ENCODE measurements at places on chromosomes 11 and 22.

DNA sequence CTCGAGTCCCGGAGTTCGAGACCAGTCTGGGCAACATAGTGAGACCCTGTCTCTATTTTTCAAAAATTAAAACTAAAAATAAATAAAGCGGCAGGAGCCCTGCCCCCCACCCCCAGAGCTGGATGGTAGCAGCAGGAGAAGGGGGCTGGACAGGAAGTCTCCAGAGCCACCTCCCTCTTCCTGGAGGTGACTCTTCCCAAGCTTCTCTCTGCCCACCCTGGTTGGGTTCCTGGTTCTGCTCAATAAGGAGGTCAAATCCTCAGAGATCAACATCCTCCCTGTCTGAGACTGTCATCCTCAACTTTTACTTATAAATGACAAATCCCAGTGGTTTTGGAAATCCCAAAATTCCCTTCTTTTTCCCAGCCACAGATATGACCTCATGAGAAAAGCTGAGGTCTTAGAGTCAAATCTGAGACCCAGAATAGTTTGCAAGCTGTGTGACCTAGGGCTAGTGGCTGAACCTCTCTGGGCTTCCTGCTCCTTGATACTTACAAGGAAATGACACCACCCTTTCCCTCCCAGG is 987 bp downstream of the C1QTNF6 start:
- DNase-seq = no peak

DNA sequence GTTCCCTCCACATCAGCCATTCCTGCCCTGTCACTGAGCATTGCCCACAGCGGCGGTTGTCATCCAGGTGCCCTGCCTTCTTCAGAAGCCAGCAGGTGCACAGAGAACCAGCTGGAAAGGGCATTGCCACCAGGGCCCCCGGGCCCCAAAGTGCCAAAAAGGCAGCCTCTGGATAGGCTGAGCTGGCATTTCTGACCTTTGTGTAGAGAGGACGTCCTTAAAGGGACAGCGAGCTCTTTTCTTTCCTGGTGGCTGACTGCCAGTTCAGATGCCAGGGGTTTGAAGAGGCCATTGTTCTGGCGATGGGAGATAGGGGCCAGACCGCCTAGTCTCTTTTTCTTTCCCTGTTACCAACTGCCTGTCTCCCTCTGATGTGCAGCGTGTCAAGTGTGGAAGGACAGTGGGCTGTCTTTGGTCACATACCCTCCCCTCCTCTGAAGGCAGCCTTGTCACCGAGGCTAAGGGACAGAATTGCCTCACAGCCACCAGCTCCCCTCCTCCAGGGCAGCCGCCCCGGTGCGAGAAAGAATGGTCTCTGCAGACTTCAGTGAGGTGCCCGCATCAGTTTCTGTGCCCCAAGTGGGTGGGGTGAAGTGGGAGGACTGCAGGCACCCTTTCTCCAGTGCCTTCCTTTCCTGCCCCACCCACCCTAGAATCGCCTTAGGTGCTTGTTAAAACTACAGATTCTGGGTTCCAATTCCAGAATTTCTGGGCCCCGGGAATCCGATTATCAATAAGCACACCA is 109.6 kb downstream of the SCN3B start:
- DNase-seq = no peak

DNA sequence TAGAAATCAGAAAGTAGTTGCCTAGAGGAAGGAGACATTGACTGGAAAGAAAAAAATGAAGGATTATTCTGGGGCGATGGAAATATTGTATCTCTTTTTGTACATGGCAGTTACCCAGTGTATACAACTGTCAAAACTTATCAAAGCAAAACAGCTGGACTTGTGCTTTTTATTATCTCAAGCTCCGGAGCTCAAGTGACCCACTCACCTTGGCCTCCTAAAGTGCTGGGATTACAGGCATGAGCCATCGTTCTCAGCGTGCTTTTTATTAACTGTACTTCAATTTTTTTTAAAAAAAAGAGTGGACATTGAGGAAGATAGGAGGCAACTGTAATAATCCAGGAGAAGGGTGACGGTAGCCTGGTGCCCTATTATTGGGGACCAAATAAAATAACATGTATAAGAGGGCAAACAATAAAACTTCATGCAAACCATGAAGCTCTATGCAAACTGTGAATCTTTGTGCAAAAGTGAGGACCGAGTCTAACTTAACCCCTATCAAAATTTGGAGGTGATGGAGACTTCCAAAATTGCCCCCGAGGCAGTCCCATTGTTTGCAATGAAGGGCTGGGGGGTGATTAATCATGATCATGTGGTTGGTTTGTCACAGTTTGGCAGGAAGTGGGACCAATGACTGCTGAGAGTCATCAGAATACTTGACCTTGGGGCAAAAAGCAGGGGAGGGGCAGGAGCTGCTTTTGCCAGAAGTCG is 23.5 kb downstream of the FZD4 start:
- no peak for DNase-seq

- DNase-seq = no peak
These were observed 16.2 kb downstream of the MICAL3 start for GRCh38 chr22:18008136-18008535.

GRCh38 chr22:46357711-46358520 is 22.4 kb downstream of the TRMU start:
- no peak for DNase-seq

DNA sequence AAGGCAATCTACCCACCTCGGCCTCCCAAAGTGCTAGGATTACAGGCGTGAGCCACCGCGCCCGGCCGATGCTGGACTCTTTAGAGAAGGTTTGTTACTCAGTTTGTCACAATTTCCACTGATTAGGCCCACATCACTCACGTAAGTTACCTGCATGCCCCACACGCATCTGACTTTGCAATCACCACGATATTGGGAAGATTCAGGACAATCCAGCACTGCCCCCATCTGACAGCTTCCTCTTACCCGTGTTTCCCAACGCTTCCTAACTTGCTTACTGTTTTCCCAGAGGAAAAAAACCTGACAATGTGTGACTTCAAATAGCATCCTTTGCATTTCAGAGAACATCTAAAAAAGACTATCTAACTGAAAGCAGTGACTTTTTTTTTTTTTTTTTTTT is 21.8 kb upstream of the EIF3M start:
- no peak for DNase-seq
